ENCODE measurements at places on chromosomes 16 and 17.

DNA sequence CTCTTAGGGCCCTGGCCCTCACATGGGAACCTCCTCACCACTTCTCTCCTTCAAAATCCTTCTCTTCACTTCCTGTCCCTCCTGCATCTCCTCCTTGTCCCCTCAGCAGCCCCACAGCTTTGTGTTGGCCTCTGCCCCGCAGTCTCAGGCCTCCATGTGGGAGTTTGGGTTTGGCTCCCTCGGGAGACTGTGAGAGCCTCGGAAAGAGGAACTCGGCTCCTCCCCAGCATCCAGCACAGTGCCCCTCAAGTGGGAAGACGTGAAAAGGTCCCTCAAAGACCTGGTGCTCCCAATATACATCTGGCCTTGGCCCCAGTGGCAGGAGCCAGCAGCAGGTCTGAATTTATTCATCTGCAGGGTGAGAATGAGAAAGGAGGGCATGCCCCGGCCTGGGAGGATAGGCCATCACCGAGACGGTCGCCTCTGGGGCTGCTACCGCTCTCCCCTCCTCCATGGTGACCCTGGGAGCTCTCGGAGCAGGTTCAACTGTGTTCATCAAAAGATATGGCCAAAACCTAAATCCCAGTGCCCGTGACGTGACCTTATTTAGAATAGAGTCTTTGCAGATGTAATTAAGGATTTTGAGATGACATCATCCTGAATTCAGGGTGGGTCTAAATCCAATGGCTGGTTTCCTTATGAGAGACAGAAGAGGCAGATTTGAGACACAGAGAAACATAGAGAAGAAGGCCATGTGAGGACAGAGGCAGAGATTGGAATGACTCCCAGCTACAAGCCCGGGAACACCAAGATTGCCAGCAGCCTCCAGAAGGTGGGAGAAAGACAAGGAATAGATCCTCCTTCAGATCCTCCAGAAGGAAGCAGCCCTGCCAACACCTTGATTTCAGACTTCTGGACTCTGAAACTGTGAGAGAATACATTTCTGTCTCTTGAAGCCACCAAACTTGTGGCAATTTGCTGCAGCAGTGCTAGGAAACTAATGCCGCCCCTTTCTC lies 135.1 kb downstream of the MRM1 start:
- DNase-seq: no peak

DNA sequence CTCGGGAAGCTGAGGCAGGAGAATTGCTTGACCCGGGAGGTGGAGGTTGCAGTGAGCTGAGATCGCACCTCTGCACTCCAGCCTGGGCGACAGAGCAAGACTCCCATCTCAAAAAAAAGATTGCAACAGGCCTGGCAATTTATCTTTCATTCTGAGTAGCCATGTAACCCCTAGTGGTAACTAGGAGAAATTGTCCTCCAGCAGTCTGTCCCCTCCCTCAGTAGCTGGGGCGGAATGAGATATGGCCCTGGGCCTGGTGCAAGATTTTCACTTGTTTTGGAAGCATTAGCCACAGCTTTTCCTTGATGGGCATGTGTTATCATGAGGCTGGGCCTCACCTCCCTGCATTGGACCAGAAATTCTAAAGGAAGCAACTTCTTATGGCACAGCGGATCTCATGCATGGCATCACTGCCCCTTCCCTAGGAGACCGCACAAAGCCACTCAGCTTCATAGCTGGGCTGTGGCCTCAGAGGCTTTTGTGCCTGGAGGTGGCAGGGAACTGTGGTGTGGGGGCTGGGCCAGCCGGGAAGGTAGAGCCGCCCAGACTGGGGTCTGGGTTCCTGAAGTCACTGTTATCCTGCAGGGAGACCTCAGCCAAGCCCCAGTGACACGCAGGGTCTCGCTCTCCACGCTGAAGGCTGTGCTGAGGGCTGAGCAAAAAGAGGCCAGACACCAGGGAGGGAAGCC lies 13.4 kb downstream of the NATD1 start:
- no peak for DNase-seq

- no peak for DNase-seq
Measured at GRCh38 chr17:40431231-40431602, 12.0 kb upstream of the IGFBP4 start.

GRCh38 chr17:32141258-32141657 lies 1.0 kb upstream of the RHOT1 start:
- peak; percentile 13 for DNase-seq

DNA sequence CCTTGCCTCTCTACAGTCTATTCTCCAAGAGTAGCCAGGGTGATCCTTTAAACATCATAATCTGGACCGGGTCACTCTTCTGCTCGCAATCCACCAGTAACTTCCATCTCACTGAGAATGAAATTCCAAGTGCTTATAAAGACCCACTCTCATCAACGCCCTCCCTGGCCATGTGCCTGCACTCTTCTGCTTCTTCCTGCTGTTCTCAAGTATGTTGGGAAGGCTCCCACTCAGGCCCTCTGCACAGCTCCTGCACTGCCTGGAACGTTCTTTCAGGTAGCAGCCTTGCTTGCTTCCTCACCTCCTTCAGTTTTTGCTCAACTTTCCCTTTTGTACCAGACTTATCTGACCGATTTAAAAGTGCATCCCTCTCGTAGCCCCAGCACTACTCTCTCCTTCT lies 44.4 kb downstream of the BRD7 start:
- no peak for DNase-seq

DNA sequence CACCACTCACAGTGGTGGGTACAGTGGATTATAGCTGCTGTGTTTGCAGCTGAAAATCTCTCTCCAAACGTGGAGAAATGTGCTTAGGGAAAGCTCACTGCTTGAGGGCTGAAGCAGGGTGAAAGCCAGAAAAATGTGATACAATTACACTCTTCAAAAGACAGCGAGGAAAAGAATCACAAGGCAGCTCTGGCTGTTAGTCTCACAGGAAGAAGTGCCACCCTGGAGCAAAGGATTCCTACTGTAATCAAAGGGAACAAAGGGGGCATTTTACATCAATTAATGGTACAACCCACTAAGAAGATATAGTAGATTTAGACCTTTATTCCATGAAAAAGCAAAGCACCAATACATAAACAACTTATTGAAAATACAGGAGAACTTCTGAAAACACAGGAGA lies 48.1 kb upstream of the IRX5 start:
- DNase-seq: no peak

DNA sequence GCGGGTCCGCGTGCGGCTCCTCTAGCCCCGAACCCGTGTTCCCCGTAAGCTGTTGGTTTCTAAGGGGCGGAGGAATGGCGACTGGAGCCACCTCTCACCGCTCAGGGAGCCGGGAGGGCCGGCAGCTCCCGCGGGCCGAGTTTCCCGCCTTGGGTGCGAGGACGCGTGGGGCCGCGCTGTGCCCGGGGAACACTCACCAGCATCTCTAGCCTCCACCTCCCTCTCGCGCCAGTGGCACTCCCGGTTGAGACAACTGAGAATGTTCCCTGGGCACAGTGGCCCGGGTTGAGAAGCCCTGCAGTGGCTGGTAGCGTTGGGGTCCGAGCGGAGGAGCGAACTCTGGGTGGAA lies 560 bp downstream of the TELO2 start:
- no peak for DNase-seq

DNA sequence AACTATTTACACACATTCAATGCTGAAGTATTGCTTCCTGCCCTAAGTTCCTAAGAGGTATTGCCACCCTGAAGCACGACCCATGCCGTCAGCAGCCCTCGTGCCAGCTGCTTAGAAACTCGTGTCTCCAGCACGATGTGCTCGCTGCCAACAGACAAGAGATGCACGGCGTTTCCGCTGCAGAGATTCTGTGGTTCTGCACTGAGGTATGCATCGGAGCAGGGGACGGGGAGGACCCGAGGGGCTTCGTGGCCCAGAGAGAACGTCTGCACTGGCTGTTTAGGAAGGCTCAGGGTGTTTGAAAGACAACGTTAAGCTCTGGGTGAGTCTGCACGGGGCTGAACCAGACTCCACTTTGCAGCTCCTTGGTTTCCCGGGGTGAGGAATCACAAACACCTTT lies 82.7 kb upstream of the CREBBP start:
- peak; percentile 20 for DNase-seq

GRCh38 chr16:5166486-5166885 lies 68.9 kb upstream of the EEF2KMT start:
- no peak for DNase-seq

GRCh38 chr17:59829217-59830006 lies 63.3 kb downstream of the TUBD1 start:
- peak; percentile 65 for DNase-seq

- no peak for DNase-seq
Measured at GRCh38 chr16:2471016-2471652, at the start of gene NTN3. Gene NTN3, plus strand, starts transcription at chr16:2471297. Its CDS starts 405 bp downstream, at chr16:2471702.

DNA sequence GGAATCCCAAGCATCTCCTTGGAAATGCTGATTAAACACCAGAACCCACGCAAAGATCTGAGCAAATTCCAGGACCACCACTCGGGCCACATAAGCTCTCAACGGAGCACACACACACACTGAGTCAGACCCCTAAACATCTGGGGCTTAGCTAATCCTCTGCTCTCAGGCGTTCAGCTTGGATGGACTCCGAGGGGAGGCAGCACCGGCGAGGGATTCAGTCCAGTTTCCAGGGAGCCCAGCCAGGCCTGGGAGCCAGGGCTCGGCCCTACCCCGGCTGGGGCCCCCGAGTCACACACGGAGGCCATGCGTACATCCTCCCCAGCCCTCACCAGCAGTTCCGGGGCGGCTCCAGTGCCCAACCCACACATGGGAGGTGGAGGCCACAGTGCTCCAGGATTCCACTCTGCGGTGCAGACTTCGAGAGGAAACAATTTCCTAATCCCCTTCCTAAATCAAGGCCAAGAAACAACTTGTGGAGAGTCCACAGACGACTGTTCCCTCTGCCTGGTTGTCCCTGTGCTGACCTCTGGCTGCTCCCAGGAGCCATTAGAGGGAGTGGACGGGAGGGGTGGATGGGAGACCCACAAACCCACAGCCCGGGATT lies 70.5 kb downstream of the GAS7 start:
- DNase-seq: no peak

- no peak for DNase-seq
Measured at GRCh38 chr16:80620736-80621605, 80.2 kb downstream of the DYNLRB2 start.

- peak; percentile 53 for DNase-seq
Measured at GRCh38 chr17:75601057-75601987, 13.7 kb downstream of the MYO15B start.

GRCh38 chr16:89723279-89724250 lies 2.2 kb downstream of the ZNF276 start:
- DNase-seq: peak; percentile 48

GRCh38 chr16:75267631-75268264 lies 16.3 kb upstream of the BCAR1 start:
- DNase-seq: no peak
